NCI-H146 (cell line): ENCODE measurements at places on chromosomes 5 and 9.
A peak's percentile ranks its signal among the peaks of the same experiment; 100 is the strongest.

DNA sequence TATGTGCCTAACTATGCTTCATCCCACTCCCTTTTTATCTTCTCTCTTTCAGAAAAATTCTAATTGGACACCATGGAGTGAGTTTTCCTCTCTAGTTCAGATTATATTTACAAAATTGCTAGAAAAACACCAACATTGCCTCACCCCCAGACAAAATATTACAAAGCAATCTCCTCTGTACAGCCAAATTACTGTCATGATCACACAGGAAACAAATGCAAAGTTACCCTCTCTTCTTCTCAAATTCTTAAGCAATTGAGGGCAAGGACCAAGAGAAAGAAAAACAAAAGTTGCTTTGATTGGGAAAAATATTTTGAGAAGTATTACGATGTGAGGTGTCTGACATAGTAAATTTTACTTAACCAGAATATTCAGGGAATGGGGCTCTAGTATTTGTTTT lies 30.8 kb upstream of the ABCA1 start:
- DNase-seq = no peak

GRCh38 chr5:35668794-35669193 lies 51.1 kb downstream of the SPEF2 start:
- DNase-seq = no peak

- DNase-seq = peak; percentile 53
Measured at GRCh38 chr5:79133121-79133656, 21.6 kb downstream of the BHMT start.

DNA sequence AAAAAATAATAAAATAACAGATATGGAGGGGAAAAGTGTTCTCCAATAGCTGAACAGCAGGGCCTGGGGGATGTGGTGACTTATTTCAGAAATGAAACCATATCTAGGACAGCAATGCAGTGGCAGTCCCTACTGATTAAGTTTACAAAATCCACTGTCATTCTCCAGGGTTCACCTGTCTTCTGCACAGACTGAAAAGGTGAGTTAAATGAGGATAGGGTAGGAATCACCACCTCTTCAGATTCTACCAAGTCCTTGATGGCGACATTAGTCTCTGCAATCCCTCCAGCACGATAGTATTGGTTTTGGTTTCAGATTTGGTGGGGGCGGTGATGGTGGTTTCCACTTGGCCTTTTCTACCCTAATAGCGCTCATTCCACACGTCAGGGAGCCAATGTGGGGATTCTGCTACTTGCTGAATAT lies 32.3 kb upstream of the NPM1 start:
- DNase-seq = no peak

GRCh38 chr9:126388964-126389708 lies 62.5 kb downstream of the MVB12B start:
- no peak for DNase-seq

GRCh38 chr5:57176350-57176857 lies 2.5 kb downstream of the GPBP1 start:
- DNase-seq = no peak

DNA sequence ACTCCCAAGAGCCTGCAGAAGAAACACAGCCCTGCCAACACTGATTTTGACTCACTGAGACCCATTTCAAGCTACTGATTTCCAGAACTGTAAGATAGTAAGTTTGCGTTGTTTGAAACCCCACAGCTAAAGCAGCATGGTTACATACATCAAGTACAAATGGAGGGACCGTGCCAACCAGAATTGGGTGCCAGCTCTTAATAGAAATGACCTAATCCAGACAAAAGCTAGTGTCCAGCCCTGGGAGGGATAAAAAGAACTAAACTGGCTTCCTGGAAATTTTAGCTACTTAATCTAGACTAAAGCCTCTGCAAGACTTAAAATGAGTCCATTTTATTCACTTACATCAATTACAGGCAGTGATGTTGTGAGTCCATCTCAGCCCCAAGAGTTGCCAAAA lies 122.6 kb downstream of the ADAMTS12 start:
- no peak for DNase-seq

DNA sequence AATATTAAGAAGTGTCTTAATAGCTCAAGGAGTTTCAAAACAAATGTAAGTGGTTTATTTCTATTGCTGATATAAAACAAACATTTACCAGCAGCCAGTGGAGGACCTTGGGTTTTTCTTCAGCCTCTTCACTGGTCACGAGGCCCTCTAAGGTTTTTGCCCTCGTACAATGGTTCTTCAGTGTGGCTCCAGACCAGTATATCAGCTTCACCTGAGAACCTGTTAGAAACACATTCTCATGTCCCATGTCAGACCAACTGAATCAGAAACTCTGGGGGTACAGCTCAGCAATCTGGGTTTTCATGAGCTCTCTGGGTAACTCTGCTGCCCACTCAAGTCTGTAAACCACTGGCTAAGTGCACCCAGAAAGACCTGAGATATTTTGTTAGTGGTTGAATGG lies 12.9 kb downstream of the WWC1 start:
- DNase-seq = no peak

GRCh38 chr5:159310511-159310910 lies 19.8 kb downstream of the IL12B start:
- DNase-seq = peak; percentile 36

DNA sequence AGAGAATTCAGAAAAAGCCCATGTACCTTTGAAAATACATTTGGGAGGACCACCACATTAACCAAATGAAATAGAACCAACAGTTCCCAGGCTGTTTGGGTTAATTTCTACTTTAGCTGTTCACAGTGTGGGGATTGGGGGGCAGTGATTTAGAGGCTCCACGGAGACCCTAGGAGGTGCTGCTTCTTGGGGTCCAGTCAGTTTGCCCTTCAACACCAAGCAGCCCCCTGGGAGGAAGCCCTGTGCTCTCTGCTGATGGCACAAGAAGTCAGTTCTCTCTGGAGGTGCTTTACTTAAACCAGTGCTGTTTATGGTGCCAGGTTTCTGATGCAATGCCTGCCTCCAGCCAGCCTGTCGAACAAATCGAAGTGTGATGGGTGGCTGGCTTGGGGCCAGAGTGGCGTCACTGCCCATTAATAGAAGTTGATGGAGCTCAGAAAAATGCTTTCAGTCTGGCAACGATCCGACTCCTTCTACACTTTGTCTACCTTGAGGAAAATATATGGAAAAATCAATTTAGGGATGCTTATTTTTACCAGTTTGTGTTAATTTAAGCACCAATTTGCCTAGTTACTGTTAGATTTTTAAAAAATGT lies 134.0 kb downstream of the SNX18 start:
- DNase-seq = no peak
